ENCODE measurements at places on chromosomes 6 and 20.
A peak's percentile ranks its signal among the peaks of the same experiment; 100 is the strongest.

DNA sequence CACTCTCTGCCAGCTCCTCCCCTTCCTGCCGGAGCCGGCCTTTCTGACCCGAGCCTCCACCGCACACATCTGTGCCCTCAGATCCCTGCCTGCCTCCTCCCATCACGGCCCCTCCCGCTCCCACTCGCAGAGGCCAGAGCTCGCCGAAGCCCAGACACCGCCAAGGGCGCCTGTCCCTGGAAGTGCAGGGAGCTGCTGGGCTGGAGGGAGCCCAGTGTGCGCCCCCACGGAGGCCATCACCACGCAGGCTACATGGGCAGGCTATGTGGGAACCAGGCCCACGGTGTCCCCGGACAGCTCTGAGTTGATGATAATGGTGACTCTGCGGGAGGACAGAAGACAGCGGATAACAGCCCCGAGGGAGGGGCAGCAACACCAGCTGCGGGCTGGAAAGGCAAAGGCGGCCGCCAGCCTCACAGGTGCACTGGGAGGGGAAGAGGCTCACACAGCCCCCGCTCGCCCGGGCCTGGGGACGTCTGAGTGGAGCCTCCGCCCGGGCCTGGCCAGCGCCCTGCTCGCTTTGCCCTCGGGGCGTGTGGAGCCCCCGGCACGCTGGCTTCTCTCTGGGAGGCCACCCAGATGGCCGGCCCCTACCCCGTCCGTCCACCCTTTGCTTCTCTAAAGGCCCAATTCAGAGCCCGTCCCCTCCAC lies 154.9 kb downstream of the DLL1 start:
- DNase-seq, result no peak

DNA sequence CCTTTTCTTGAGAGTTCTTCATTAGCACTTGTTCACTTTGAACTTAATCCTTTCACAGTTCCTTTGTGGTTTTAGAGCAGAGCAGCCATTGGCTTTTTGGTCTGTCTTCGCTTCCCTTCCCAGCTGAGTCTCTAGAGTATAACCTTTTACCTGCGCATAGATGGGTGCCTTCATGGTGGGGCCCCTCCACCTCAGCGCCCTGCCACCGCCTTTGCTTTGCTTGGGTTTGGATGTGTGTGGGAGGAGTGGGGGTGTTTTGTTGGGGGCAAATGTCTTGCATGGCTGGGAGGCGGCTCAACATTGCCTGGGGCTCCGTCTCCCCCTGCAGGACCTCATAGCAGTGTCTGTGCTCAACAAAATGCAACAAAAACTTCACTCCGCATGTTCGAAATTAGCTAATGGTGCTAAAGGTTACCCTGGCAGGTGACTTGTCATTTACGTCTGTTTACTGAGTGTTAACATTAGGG lies 11.9 kb downstream of the PYGB start:
- DNase-seq, result no peak

- no peak for DNase-seq
Observed at GRCh38 chr20:50197463-50198179, 7.0 kb downstream of the CEBPB start.

DNA sequence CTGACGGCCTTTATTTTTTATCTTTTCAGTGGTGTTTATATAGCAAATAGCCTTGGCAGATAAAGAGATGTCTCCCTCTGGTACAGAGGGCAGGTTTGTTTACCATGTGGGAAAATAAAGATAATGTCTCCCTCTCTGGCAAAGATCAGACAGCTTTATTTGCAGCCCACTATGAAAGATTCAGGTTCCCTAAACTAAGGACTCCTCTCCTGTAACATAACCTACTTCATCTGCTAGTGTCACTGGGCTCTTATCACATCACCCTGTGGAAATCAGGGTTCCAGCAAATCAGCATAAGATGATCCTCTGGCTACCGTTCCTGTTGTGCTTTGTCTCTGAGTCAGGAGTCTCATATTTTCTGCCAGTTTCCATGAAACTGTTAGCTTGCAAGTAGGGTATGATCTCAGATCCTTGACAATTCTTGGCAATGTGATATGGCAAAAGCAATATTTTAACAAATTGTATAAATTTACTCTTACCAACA lies 3.1 kb downstream of the FBXL4 start:
- no peak for DNase-seq

- DNase-seq, result peak; percentile 4
Observed at GRCh38 chr6:43966853-43967718, 160.2 kb downstream of the MRPL14 start.

- no peak for DNase-seq
Observed at GRCh38 chr6:143485967-143486366, 25.6 kb downstream of the FUCA2 start.

- no peak for DNase-seq
Observed at GRCh38 chr6:13759025-13759424, 47.4 kb upstream of the RANBP9 start.

- DNase-seq, result no peak
Observed at GRCh38 chr6:158595223-158595622, 35.3 kb downstream of the TMEM181 start.

DNA sequence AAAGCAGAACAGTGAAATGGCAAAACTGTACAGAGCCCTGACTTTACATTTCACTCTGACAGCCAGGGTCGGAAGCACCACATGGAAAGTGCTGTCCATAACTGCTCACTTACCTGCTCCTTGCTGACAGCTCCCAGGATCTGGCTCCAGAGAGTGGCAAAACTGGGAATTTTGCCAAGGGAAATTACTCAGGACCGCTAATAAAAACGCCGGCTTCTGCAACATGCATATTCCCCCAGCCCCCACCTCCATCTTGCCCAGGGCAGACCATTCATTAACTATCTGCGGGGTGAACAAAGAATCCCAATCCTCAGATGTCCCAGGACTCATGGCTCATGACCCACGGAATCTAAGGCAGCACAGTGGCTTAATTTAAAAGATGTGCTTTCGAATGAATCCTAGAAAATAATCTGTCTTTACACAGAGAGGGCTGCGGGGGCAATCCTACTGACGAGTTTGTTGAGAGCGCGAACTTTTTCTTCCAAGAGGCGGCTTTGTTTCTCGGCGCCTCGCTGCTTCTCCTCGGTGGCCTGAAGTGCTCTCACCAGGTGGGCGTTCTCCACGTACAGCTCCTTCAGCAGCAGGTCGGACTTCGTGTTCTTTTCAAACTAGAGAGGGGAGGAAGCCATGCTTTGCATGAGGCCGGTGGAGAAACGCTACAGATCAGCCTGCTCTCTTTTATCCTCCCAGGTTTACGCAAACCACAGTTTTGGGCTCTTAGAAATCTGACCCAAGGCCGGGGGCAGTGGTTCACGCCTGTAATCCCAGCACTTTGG lies 45.8 kb downstream of the GINS1 start:
- no peak for DNase-seq

GRCh38 chr6:52020945-52021570 lies 66.4 kb downstream of the PKHD1 start:
- DNase-seq, result no peak

DNA sequence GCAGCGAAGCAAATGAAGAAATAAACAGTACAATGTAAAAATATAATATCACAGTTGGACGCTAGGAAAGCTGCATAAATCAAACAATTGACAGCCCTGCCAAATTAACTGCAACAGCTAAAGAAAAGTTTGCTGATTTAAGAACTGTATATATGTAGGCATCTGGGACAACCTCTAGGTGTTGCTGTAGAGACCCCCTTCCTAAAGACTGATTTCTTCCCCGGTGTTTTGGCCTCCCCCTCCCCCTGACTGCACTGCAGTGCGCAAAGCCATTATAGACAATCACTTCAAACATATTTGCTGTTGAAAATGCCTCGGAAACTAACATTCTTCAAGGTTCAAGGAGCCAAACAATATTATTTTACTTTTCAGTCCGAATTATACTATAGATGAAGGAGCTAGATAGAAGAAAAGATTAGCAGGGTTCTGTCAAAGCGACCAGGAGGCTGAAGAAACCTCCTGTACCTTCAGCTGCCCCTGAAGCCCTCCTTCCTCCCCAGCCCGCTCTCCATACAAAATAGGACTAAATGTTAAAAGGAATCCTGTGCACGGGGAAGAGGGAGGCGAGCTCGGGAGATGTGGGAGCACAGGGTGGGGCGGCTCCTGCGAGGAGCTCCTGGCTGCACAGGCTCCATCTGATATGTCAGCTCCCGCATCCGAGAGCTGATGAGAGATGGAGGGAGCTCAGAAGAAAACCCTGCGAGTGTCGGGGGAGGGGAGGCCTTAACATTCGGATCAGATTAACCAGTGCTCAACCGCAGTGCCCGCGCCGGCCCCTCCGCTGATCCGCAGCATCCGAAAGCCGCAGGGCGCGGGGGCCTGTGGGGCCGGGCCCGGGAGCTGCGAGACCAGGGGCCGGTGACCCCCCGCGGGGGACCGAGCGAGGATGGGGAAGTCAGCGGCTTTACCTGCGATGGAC lies 822 bp downstream of the ELOVL4 start:
- peak; percentile 39 for DNase-seq

DNA sequence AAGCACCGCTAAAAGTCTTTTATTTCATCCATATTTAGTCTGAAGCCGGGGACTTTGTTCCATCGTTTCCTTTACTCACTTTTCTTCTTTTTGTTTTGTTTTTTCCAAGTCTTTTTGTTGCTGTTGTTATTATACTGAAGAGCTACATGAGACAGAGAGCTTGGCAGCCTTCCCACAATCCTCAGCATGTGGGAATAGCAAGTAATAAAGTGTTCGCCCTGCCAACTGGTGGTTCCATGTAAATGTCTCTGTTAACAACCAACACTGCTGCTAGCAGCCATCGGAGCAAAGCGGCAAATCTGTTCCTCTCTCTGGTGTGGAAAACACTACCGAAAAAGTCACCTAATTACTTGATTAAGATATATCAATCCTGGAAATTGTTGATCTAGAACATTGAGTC lies 437.8 kb upstream of the ID4 start:
- DNase-seq, result no peak

DNA sequence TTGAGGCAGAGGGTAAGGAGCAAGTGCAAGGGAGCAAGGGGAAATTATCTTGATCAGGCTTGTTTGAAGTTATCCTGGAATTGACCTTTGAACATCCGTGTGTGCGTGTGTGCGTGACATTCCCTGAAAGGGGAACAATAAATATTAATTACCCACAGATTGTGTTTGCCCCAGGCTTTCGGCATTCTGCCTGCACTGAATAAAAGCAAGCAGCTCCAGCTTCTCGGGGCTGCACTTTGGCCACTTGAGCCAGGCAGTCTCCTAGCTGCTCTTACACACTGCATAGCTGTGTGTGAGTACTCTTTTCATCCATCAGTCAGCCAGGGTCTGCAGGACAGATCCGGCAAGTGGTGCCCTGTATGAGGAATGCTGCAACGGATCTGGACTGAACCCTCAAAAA lies 107.7 kb upstream of the BTN3A2 start:
- DNase-seq, result no peak

All from activated T-cell treated with anti-CD3 and anti-CD28 coated beads, Interleukin-2, amount 50 U/mL, for 48 hours (primary cell).